Activated effector memory CD4-positive, alpha-beta T cell treated with anti-CD3 and anti-CD28 coated beads, Interleukin-2, amount 50 U/mL, for 16 hours (primary cell): ENCODE measurements at places on chromosomes 1 and 21.

GRCh38 chr1:48808496-48808895 is 31.8 kb upstream of the BEND5 start:
- no peak for DNase-seq

- no peak for DNase-seq
Observed at GRCh38 chr1:82319546-82319945, 518.8 kb downstream of the ADGRL2 start.

GRCh38 chr1:169214598-169214997 is 108.1 kb downstream of the ATP1B1 start:
- no peak for DNase-seq

- no peak for DNase-seq
Observed at GRCh38 chr1:246444617-246445016, 62.5 kb downstream of the SMYD3 start.

DNA sequence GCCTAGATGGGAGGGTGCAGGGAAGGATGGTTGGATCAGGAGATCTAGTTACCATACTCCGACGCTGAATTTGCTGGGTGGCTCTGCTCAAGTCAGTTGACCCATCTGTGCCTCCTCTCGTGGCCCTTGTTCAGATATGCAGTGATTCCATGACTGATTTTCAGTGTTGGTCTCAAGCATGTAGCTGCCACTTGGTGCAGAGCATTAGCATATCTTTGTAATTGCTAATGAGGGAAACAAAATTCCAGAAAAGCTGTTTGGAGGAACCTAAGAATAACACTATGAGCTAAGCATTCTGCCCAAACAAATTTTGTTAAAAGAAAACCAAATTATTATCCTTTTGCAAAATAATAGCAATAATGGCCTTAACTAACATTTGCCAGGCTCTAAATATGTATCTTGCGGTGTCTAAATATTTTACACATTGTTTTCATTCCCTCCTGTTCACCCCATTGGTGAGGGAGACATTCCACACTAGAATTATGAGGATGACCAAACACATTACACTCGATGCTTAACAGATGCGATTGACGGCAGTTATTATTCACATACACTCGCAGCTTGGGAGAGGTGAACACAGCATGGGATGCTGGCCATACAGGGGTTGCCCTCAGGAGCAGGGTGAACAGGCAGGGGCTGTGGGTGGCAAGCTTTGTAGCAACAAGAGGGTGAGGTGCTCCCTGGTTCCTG is 69.1 kb downstream of the KCNJ15 start:
- no peak for DNase-seq

- no peak for DNase-seq
Observed at GRCh38 chr1:64892576-64893573, 73.5 kb downstream of the JAK1 start.

GRCh38 chr1:44079566-44079965 is 39.1 kb upstream of the KLF17 start:
- no peak for DNase-seq

GRCh38 chr1:218702775-218703174 is 357.6 kb downstream of the TGFB2 start:
- DNase-seq: no peak

DNA sequence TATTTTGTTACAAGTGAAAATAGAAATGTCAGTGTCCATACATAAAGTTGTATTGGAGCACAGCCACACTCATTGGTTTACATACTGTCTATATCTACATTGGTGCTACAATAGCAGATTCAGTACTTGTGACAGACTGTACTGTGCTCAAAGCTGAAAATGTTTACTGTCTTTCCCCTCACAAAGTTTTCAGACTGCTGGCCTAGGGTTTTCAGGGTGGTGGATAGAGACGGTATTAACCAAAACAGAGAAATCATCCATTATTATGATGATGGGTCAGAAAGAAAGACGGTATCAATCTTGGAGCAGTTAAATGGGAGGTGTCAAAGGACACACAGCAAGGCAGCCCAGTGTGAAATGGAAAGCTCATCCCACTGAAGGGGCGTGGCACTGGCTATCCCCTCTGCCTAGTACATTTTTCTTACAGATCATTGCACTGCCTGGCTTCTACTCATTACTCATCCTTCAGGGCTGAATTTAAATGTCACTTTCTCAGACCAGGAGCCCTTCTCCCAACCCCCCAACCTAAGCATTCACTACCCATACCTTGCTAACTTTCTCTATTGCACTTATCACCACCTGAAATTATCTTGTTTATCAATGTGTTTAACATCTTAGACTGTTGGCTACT is 10.2 kb downstream of the JAK1 start:
- no peak for DNase-seq
